ENCODE measurements at places on chromosomes 4 and X.

GRCh38 chrX:86028681-86029080, 18.7 kb downstream of the CHM start:
- no peak for DNase-seq

GRCh38 chrX:58025979-58026378, 115.7 kb upstream of the ZXDA start:
- no peak for DNase-seq

DNA sequence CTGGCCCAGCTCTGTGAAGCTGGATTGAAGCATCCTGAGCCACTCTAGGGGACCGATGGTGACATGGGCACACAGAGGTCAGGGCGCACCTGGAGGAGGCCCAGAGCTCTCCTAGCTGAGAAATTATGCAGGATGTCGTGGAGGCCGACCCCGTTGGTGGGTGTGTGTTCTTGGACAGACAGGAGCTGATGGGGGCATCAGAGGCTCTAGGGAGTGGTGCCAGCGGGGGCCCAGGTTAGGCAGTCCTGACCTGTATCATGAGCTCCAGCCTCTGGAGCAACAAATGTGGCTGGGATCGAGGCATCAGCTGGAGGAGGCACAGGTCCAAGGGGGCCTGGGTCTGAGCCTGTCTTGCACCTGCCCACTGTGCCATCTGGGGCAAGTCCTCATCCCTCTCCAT, 124.6 kb upstream of the PSAPL1 start:
- no peak for DNase-seq

- no peak for DNase-seq
Observed at GRCh38 chr4:152106113-152106763, 345.4 kb upstream of the GATB start.

DNA sequence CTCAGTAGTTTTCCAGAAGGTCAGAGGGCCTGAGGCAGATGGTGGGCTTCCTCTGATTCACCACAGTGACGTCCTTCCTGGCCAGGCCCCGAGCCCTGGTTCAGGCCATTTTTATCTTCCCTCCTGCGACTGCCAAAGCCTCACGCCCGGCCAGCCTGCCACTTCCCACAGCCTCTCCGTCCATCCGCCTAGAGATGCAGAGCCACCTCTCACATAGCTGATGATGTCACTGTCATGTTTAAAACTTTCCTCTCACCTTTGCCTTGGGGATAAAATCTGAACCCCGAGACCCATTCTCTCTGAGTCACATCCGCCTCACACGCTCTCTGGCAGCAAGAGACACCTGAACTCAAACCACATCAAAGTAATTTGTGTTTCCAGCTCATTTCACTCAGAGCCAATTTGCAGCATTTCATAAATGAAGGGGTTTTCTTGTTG, 175.3 kb downstream of the QDPR start:
- no peak for DNase-seq

GRCh38 chrX:12798601-12799000, 7.4 kb downstream of the PRPS2 start:
- no peak for DNase-seq

- DNase-seq, result no peak
Observed at GRCh38 chr4:20760053-20760452, 59.8 kb downstream of the PACRGL start.

DNA sequence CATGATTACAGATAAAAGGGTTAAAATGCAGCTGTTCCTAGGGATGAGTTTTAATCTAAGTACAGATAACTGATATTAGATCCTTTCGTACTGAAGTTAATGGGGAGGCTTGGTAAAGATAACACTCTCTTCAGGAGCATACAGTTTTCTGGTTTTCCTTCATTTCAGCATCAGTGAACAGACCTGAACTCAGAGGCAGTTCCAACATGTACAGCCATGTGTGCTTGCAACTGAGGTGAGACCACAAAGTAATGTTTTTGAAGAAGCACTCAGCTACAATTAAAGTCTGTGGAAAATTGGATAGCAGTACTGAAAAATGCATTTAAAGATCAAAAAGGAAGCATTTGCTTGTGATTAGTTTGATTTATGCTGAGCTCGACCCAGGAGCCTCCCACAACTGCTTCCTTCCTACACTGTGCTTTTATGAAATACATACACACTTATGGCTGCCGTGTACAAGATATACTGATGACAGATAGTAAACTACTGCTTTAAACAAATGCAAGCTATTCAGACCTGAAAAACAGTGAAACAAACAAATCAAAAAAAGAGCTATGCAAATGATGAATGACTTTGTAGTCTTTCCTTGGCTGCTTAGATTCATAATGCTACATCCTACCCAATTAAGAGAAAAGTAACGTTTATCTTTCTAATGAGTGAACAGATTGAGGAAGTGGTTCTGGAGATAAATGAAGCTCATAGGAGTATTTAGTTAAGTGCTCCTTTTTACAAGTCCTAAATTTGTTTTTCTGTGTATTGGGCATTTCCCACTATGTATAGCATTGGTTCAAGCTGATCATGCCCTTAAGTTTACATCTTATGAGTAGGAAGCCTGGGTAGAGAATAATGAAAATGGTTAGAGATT, 68.4 kb downstream of the PDLIM5 start:
- no peak for DNase-seq

DNA sequence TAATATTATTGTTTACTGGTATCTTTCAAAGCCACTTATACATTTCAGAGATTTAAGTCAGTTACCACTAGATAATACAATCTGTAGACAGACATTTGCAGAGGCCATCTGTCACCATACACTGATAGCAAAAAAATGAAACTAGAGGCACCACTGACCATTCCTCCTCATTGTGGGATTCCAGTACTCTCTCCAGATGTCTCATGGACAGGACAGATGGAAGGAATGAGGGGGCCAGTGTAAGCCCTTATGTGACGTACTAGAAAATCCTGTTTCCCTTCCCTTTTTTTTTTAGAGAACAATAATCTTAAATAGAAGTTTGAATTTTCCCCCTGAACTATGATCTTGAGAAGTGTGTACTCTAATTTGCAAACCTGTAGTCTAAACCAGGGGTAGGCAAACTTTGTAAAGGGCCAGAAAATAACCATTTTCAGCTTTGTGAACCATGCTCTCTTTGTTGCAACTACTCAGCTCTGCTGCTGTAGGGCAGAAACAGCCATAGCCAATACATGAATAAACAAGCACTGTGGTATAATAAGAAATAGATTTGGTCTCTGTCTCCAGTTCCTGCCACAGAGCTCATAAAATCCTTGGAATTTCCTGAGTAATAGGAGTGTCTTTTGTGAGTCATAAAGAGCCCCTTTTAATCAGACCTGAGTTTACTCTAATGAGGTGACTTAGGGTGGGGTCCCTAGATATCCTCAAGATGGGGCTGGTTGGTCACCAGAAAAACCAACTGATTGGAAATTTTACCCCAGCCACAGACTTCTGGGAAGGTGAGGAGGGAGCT, 90.4 kb downstream of the MOSPD2 start:
- DNase-seq, result no peak

- no peak for DNase-seq
Observed at GRCh38 chr4:98510757-98511517, 147.5 kb downstream of the TSPAN5 start.

All from D721Med (cell line).